ENCODE measurements at places on chromosomes 4 and X.

DNA sequence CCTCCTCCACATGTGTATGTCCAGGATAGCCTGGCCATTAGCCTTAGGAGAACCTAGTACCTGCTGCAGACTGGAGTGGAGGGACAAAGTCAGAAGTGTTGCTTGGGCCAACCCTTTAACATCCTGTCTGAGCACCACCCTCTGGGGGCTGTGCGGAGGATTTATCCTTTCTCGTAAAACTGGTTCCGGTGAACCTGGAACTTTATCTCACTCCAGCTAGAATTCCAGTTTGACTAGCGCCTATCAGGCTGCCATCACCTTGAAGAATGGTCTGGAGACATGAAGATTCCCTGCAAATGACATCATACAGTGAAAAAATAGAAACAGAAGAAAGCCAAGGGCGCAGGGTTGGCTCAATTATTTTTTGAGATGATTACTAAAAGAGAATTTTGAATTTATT lies 4.0 kb downstream of the TCEAL8 start:
- no peak for DNase-seq

- no peak for DNase-seq
Measured at GRCh38 chrX:13263560-13264251, 56.1 kb downstream of the ATXN3L start.

GRCh38 chr4:47643845-47644244 lies 158.8 kb downstream of the ATP10D start:
- no peak for DNase-seq

GRCh38 chr4:167955006-167955405 lies 137.3 kb upstream of the ANXA10 start:
- DNase-seq: no peak

- no peak for DNase-seq
Measured at GRCh38 chr4:21655031-21655430, 293.5 kb downstream of the KCNIP4 start.

DNA sequence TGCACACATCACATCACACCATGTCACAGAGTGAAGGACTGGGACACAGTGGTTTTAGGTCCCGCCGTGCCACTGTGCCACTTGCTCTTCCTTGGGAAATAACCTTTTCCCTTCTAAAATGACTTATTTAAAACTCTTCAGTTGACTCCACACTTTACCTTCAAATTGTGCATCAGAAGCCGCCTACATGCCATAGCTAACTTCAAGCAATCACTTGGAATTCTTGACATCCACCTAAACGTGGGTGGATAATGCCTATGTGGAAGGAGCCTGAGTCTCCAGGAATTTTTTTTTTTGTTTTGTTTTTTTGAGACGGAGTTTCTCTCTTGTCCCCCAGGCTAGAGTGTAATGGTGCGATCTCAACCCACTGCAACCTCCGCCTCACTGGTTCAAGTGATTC lies 777.4 kb upstream of the TENM3 start:
- no peak for DNase-seq

DNA sequence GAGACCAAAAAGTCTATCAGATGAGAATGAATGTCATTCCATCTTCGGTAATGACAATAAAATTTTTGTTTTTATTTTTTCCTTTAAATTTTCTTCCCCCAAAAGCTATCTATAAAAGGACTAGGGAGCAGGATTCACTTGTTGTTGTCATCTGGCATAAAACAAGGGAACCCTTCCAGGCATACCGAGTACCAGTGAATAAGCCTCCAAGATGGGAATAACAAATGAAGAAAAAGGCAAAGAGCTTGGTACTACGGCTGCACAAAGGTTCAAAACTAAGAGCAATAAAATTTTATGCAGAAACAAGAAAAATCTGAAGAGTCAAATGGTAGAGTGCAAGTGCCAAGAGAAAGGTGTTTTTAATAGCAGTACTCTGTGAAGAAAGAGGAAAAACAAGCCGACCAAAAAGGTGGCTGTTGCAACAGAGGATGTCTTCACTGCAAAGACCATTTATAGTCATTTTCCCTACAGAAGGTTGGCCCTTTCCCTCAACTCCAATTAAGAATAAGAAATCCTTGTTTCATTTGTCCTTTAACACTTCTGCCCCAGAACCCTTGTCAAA lies 25.8 kb downstream of the PPP3CA start:
- DNase-seq: no peak

GRCh38 chr4:119489305-119489704 lies 139.3 kb downstream of the PDE5A start:
- no peak for DNase-seq

- peak; percentile 71 for DNase-seq
Measured at GRCh38 chr4:185587427-185588161, 52.3 kb upstream of the PDLIM3 start.

DNA sequence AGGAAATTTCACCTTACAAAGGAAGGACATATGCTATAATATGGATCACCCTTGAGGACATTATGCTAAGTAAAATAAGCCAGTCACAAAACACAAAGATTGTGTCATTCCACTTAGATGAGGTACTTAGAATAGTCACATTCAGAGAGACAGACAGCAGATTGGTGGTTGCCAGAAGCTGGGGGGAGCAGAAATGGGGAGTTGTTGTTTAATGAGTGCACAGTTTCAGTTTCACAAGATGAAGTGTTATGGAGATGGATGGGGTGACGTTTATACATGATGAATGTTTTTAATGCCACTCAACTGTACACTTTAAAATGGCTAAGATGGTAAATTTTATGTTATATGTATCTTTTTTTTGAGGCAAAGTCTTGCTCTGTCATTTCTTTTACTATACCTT lies 14.8 kb upstream of the SPON2 start:
- DNase-seq: no peak

- no peak for DNase-seq
Measured at GRCh38 chr4:70743731-70744130, 22.0 kb downstream of the RUFY3 start.

DNA sequence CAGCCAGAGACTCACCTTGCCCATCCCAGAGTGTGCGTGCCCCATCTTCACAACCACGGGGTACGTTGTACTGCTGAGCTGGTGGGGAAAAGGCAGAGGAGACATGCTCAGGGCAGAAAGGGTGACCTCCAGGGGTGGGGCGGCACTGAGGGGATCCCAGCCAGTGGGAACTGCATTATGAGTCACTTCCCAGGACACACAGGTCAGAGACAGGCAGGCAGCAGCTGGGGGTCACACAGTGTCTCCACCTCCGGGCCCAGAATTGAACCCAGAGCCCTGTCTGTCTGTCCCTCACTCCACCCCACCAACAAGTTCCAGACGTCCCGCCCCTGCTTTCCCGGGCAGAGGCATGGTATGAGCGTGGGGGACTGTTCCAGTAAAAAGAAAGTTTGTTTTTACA lies 4.8 kb upstream of the TIMP1 start:
- no peak for DNase-seq

GRCh38 chr4:109495514-109495913 lies 61.9 kb downstream of the SEC24B start:
- no peak for DNase-seq

DNA sequence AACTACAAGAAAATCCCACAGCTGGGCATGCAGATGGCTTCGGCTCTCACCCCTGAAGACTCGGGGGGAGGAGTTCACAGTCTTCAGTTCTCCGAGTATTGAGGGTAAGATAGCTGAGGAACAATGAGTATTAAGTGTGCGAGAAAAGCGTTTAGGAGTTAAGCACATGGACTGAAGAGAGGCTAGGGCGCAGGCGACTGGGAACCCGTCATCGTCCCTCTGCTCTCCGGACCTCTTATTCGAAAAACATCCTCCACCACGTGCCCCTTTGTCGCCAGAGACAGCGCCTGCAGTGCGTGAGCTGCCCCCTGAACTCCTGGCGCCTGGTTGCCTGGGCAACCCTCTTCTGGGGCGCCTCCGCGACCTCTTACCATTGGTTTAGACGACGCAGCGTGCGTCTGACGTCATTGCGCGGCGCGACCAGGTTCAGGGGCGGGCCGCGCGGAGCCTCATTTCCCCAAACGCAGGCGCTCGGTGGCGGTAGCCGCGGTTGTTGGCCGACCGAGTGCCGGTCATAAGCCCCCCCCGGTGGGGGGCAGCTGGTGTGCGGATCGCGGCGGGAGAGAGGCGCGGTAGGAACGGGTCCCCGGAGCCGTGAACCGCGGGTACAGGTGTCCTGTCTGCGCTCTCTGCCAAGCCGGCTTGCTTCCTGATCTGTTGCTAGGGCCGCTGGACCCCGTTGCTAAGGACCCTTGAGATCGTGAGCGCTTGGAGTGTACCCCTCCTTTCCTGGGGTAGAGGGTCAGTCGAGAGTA lies at the start of gene PACRGL:
PACRGL (plus strand) TSS at position 452 of the 755 bp plus-strand sequence. CDS start 4,024 bp downstream, outside the sequence.
- DNase-seq: peak; percentile 90

DNA sequence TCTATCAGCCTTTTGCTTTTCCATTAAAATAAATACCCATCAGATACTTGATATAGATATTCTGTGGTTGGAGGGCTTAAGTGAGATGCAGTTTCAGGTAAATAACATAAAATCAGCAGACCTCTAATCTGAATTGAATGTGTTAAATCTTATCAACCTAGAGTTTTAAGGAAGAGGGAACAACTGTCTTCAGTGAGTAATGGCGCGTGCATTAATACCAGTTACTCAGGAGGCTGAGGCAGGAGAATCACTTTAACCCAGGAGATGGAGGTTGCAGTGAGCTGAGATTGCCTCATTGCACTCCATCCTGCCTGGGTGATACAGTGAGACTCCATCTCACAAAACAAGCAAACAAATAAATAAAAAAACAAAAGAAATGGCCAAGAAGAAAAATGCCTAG lies 54.3 kb downstream of the FAT4 start:
- DNase-seq: no peak

DNA sequence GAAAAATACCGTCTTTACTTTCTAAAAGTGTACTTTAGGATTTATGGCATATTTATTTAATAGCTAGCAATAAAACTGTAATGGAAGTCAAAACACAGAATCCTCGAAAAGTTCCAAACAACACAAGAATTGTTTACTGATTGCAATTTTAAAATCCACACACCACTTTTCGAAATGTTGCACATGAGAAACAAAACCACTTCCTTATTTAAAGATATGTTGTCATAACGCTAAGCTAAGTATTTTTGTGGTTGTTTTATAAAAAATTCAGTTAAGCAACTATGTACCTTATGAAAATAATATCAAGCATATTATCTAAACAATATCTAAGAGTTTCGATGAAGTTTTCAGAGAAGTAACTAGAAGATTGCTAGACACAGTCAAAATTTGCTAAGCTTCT lies 344 bp downstream of the TMPRSS11D start:
- DNase-seq: no peak

Data from stimulated activated CD4-positive, alpha-beta T cell treated with anti-CD3 and anti-CD28 coated beads, Interleukin-15, amount 100 ng/mL, for 48 hours (primary cell).